ENCODE measurements at places on chromosomes 12 and 14.

DNA sequence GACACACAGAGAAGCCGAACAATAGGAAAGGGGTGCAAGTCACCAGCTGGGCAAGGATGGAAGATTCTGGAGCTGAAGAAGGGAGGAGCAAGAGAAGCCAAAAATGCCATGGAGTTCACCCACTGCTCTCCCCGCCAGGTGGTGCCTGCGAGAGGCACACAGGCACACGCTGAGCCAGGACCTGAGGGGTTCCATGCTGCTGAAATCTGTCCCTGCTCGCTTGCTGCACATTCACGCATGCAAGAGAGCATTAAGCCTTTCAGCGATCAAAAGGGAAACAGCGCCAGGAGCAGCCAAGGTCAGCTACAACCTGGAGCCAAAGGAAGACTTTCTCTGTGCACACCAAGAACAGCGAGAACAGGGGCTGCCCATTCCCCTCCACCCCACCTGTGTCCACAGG, 104.1 kb downstream of the ANO2 start:
- DNase-seq = no peak

GRCh38 chr12:103751171-103751570, 89.9 kb downstream of the NT5DC3 start:
- no peak for DNase-seq

DNA sequence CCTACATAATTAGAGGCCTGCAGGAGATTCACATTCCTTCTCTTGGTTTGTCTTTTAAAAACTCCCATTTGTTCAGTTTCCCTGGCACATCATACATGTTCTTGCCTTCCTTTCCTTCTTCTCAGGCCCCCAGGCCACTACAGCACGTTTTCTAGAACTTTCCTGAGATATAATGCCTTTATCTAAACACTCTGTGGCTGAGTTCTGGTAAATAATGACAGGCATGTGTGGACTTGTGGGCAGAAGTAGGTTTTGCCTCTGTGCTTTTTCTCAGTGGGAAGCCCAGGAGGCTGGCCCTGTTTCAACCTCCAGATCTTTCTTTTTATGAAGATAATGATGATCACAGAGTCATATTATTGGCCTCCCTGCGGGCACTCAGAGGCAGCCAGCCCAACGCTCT, 117.2 kb downstream of the TMX1 start:
- DNase-seq = peak; percentile 16

GRCh38 chr14:96660667-96661066, 136.5 kb upstream of the VRK1 start:
- no peak for DNase-seq

- DNase-seq = no peak
These were observed 75.2 kb upstream of the TBX5 start for GRCh38 chr12:114481200-114481535.

DNA sequence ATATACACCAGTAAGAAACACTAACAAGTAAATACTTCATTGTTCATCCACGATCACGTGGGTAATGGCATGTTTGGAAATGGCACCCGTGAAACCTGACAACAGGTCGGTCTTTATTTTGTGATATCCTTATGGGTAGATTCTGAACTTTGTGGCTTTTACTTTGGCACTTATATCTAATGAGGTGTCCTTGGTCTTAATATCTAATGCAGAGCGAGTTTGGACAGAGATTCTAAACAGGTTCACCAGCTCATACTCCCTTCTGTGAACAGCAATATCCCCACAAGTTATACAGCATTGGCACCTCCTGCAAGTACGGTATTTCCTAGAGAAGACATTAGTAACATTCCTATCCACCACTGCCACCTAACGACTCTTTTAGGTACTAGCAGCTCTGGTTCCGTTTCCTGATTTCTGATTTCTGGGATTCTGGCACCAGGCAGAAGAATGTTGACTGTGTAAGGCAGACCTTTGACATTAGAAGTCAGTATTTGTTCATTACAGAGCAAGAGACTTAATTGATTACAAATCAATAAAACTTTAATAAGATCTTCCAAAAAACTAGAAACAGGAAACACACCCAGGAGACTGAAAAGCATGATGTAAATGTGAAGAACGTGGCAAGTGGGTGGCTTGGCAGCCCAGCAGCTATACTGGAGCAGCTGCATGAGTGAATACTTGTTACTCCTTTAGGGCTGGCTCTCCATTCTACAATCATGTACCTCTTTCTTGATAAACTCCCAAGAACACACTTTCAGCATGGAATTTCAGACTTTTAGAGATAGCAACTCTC, 2.5 kb downstream of the ANG start:
- no peak for DNase-seq

- DNase-seq = no peak
These were observed 325.1 kb downstream of the BCL11B start for GRCh38 chr14:98946940-98947339.

- no peak for DNase-seq
These were observed 229.8 kb downstream of the ALX1 start for GRCh38 chr12:85509857-85510256.

- DNase-seq = no peak
These were observed 605.0 kb downstream of the FSCB start for GRCh38 chr14:43901911-43902673.

DNA sequence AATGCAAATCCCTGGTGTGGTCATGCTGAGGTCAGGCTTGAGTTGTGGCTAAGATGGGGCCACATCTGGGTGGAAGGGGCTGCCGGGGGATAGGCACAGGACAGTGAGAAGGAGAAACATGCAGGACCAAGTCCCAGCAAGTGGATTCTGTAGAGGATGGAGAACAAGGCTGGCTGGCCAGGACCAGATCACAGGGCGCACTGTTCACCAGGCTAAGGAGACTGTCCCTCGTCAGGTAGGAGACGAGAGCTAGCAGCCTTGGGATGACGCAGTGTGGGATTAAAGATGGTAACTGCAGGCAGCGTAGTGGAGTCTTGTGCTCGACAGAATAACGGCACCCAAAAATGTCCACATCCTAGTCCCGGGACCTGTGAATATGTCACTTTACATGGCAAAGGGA, 336.1 kb downstream of the BCL11B start:
- no peak for DNase-seq

- no peak for DNase-seq
These were observed 24.5 kb downstream of the ZNF891 start for GRCh38 chr12:133105620-133106019.

DNA sequence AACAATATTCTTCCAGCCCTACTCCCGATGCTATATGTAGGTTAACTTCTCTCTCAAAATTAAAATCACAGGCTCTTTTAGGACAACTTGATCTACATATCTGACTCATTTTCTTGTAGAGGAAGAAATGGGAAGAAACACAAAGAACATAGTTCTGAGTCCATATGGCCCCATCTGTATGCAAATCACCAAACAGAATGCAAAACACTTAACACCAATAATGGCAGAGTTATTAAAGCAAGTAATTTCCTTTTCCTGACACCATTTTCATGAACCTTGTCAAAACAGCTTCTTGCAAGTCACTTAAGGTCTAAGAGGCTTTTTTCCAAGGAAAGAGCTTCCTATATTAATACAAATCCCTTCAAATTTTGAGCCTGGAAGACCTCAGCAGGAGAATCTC, 300.4 kb upstream of the CLEC14A start:
- no peak for DNase-seq

DNA sequence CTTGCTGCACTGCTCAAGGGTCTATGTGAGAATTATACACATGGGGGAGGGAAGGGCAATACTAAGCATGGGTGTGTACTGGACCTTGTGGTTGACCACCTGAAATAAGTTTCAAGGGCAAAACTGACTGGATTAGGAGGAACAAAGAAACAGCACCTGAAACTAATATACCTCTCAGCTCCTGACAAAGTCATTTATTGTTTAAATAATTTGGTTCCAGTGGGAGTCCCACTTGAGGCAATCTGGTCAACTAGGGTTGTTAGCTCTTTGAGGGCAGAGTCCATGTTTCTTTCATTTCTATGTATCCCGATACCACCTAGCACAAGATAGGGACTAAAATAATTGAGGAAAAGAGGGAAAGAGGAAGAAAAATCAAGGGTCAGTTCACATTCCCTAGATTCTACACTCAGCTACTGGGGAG, 45.5 kb downstream of the STXBP6 start:
- DNase-seq = no peak

DNA sequence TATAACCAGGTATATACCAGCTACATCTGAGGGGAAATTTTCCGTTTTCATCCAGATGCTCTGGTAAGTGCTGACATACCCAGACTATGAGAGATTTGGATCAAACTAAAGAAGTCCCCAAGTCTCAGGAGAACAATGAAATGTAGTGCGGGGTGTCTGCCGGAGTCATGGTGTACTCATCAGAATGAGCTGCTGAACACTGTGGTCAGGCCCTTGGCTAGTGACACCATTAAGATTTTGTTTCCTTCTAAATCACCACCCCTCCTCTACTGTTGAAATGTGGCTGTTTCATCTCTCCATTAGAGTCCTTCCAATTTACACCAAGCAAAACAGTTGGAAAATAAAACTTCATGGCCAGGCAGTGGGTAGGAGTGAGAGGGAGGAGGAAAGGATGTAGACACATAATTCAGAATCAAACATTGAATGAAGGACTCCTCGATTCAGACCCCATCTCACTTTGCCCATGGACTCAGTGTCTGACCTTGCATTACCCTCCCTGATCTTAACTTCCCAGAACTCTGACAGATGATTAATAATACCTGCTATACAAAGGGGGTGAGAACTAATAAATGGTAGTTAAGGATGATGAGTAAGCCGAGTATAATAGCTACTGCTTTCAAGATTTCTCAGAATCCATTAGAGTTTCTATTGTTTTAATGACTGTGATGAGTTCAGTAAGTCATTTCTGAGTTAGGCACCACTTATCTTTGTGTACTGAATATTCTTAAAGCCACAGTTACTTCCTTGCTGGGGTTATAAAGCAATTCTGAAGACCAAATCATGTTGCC, 127.4 kb downstream of the CRADD start:
- DNase-seq = no peak
